Stimulated activated CD4-positive, alpha-beta T cell treated with anti-CD3 and anti-CD28 coated beads, TNF-alpha, amount 100 ng/mL, for 24 hours (primary cell): ENCODE measurements at places on chromosomes 2 and 18.

DNA sequence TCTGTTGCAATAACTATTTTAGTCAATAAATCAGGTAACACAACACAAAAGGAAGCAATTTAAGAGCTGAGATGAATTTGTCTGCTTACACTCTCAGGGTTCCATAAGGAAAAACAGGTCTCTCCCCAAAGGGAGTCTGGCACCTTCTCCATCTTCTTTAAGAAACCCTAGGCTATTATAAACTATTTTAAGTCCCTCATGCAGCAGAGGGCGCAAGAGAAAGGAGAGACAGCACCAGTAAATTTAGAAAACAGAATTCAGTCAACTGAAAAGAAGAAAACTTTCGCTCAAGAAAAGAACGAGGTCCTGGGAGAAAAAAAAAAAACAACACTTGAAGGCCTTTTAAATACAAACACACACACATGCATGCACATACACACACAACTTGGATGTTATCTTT is 19.1 kb downstream of the SULT1C4 start:
- DNase-seq = no peak

- DNase-seq = no peak
Observed at GRCh38 chr18:8657050-8657820, 48.0 kb downstream of the RAB12 start.

- DNase-seq = no peak
Observed at GRCh38 chr2:127463155-127463991, 45.1 kb downstream of the PROC start.

GRCh38 chr2:85712336-85712735 is 18.2 kb downstream of the GNLY start:
- DNase-seq = no peak

DNA sequence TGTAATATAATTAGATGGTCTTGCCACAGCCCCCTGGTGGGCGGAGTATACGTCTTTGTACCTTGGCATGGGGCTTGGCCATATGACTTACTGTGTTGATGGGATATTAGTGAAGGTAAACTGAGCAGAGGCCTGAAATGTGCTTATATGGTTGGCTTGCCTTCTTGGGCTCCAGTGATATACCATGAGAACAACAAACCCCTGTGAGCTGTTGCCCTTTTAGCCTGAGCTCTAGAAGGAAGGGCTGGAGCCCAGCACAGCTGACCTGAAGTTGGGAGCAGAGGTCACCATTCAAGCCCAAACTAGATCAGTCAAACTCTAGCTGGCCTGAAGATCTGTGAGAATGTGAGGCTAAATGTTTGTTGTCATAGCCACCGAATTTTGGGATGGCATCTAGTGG is 75.2 kb upstream of the CD302 start:
- no peak for DNase-seq

DNA sequence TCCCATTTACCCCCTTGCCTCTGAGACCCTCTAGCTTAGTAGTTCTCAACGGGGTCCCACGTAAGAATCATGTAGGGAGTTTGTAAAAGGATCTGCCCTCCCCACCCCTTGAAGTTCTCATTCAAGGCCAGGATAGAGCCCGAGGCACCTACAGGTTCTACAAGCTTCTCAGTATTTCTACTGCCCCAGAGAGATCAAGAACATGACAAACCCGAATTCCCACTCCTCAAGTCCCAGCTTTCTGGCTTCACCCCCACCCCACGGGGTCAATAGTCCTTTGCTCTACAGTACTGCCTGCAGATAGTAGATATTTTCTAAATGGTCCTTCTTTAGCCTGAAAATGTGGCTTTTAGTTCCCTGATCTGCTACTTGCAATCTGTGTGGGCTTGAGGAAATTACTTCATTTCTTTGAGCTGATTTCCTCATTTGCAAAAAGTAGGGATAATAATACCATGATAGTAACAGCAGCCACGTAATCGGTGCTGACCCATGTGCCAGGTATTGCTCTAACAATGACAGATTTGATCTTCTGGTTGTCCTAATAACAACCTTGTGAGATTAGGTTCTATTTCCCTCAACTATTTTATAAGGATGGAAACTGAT is 7.1 kb downstream of the CIB4 start:
- DNase-seq = no peak

GRCh38 chr18:44654573-44654972 is 26.1 kb upstream of the SETBP1 start:
- no peak for DNase-seq

DNA sequence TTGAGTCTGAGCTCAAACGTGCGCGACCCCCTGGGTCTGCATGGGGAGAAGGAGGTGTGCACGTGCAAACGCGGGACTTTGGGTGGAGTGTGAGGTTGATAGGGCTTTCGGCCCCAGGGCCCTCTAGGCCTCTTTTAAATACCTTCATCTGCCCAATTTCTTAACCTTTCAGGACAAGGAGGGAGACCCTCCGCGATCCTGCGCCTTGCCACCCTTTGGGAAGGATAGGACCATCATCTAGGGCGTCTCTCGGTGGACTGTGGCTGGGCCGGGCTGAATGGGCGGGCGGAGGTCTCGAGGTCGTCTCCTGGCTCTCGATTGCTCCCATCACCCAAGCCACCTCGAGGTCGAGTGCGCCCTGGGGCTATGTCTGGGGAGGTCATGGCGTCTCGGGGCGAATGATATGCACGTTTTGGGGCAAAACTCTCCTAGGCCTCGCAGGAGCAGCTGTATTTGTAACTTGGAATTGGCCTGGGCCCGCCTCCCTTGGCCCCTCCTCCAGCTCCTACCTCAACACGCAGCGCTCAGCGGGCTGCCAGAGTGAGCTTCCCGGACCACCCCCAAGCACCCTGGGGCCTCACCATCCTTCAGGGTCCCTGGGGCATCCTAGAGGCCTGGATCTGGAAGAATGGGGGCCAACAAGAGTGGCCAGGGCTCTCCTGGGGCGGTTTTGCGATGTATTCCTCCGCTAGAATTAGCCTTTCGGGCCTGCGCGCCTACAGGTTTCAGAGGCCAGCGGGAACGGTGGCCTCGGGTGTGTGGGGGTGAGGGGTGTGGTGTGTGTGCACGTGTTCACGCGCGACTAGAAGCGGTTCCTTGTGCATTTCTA is 8.7 kb upstream of the SIX3 start:
- DNase-seq = no peak

DNA sequence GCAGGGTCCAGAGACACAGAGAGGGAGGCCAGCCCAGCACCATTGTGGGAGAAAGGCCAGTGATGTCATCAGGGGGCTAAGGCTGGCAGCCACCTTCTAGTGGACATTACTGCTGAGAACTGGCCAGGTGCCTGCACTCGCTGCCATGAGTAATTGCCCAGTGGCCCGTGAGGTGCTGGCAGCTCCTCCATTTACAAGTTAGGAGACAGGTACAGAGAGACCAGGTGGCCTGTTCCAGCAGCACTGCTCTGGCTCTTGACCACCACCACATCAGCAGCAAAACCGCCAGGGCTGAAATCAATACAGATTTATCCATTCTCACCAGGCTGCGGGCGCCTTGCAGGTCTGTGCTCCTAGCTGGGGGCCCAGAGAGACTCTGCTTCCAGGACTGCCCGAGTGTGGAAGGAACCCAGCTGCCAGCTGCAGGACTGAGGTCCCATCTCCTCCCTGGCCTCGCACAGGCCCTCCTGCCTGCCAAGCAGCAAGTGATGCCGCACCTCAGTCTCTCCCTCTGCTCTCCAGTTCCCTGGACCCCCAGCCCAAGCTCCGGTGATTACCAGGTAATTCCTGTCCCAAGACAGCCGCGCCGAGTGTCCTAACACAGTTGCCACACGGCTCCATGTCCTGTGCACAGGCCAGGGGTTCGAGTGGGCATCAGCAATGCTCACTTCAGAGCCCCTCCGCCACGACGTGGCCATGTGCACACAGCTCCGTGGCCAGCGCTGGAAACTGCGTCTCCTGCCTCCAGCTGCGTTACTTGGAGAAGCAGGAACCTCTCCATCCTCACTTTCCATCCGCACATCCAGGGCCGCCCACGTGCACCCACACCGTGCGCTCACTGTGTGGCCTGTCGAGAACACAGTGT is 101.0 kb upstream of the CTDP1 start:
- no peak for DNase-seq

- no peak for DNase-seq
Observed at GRCh38 chr2:61277756-61278155, 115.8 kb downstream of the C2orf74 start.

GRCh38 chr2:216118474-216118873 is 9.3 kb downstream of the XRCC5 start:
- DNase-seq = no peak

- DNase-seq = no peak
Observed at GRCh38 chr2:23401427-23402204, 16.6 kb downstream of the KLHL29 start.

- DNase-seq = no peak
Observed at GRCh38 chr2:2800001-2800400, 468.9 kb upstream of the MYT1L start.

DNA sequence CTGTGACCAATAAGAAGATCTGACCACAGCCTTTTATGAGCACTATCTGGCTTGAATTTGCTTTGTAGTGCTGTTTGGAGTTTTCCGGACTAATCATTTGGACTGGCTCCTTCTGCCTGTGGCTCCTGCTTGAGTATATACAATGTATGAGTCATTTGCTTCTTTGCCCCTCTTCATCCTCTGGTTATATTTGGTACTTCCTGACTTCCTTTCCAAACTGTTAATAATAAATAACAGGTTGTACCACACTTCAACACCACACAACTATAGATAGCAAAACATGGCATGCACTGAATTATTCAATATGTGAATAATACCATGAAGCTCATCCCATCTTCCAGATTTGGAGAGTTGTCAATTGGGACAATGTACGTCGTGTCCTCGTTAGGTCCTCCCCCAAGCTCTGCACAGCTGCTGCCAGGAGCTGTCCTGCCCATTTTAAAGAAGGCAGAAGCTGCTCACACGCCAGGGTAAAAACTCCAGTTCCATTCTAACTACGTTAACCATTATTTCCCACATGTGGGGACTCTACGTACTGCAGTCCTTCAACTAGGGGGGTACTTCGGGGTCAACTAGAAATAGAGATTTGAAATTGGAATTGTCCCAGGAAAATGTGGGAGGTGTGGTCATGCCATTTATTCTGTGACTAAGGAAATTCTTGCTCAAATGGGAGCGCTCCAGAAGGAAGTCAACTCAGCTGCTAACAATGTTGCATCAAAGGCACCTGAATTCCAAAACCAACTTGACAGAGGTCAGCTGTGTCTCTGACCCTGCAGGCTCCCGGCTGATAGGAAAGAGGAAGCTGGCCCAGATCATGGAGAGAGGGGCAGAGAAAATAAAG is 38.1 kb downstream of the ST8SIA5 start:
- DNase-seq = no peak

DNA sequence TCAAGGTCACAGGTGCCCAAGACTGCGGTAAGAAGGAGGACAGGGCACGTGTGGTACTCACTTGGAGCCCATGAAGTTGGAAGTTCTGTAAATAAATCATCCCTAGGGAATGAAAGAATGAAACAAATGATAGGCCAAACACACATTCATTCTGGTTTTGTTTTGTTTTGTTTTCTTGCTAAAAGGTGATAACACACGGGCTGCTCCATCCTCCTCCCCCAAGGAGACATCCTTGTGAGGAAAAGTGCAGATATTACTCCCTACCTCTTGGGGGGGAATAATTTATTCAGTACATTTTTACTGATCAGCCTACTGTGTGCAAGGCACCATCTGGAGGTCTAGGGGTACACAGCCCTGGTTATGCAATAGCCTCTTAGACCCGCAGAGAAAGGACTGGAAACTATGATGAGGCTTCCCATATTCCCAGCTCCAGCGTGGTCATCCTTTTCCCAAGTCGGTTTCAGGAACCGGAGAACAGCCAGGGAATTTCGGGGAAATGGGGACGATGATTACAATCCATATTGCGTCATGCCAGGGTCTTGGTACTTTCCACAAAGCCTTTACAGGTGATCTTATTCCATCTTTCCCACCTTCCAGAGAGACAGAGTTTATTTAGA is 6.3 kb downstream of the RAX start:
- no peak for DNase-seq

GRCh38 chr2:10552220-10552870 is 104.2 kb upstream of the ODC1 start:
- DNase-seq = no peak

- DNase-seq = no peak
Observed at GRCh38 chr2:88095022-88095421, 27.4 kb downstream of the SMYD1 start.
